ENCODE measurements at places on chromosomes 16 and 17.
A peak's percentile ranks its signal among the peaks of the same experiment; 100 is the strongest.

DNA sequence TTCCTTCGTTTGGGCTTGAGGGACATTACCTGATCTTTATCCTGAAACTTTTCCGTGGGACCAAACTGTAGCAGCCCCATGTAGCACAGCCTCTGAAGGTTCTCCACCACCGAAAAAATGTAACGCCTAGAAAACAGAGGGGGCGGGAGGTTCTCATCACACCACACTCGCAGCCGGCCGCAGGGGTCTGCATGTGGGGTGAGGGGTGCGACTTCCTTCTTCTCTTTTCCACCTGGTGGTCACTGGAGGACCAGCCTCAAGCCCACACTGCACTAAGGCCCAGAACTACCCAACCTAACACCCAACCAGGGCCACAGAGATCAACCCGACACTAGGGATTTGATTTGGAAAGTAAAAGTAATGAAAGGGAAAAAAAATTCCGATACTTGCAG, 57.1 kb downstream of the GTF3C1 start:
- DNase-seq, result no peak

DNA sequence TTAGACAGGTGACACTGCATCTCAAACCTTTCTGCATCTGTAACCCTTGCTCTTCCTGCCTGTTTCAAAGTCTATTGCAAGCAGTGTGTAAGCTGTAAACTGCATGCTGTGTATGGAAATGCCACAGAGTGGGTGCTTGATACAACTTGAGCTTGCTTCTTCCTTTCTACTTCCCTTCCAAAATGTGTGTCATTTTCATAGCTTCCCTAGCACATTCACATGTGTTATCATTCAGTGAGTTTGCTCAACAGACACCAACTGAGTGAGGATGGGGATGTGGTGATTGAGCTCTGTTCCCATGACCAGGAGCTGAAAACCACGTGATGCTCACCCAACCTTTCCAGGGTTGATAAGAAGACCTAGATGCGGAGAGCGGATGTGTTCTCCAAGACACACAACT, 111.1 kb downstream of the VAT1L start:
- peak; percentile 35 for DNase-seq

DNA sequence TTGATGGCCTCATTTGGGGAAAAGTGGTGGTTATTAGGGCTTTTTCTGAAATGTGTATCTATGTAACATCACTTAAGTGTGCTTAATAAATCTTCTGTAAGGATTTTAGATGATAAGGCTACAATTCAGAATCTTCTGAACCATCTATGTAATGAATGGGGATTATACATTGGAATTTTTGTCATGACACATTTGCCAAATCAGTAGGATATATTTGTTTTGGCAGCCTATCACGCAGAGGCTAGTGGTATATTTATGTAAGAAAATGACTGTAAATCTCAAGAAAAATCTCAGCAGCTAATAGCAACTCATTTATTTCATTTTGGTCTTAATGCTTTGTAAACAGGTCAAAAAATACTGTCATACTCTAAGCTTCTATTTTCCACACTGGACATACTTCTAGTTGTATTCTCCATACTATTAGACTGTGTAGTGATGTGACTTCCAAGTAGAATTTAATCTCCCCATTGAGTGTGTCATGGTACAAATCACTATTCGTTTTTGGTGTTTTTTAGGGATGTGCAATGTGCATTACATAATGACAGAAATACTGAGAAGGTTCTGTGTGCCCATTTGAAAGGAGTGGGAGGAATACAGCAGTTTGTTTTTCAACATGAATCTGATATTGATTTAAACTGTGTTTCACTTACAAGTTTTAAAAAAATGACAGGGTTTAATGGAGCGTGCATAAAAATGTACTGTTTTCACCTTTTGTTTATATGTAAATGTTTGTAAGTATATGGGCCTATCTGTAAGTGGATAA, 29.2 kb downstream of the CLUH start:
- no peak for DNase-seq

GRCh38 chr17:74135391-74136167, 67.9 kb upstream of the RPL38 start:
- DNase-seq, result no peak

DNA sequence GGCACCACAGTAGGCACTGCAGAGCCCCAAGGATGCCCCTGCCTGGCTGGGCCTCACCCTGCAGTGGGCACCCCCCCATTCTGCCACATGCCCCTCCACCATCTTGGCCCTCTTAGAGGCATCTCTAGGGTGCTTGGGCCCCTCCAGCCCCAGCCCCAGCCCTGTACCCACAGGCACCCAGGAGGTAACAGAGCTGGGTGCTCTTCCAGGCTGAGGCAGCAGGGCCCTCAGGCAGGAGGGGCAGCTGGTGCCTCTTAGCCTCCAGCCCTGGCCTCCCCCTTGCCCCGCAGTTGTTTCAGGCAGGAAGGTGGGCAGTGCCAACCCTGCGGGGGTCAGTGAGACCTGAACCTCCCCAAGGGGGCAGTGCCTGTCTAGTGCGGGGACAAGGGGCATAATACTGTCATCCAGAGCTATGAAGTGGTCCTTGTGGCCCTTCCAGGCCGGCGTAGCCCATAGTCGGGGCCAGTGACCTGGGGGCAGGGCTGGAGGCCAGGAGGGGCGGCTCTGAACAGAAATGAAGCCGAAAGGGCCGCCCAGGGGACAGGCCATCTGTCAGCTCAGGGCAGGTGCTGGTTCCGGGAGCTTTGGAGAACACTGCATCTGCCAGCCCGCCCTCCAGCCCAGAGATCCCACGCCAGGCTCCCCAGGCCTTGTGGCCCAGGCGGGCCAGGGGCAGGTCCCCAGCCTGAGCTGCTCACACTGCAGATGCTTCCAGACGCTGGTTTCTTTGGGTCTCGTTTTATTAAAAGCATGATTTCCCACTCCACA, 4.9 kb upstream of the AATK start:
- DNase-seq, result no peak

GRCh38 chr17:33980193-33980592, 274.9 kb upstream of the CCL2 start:
- peak; percentile 40 for DNase-seq

DNA sequence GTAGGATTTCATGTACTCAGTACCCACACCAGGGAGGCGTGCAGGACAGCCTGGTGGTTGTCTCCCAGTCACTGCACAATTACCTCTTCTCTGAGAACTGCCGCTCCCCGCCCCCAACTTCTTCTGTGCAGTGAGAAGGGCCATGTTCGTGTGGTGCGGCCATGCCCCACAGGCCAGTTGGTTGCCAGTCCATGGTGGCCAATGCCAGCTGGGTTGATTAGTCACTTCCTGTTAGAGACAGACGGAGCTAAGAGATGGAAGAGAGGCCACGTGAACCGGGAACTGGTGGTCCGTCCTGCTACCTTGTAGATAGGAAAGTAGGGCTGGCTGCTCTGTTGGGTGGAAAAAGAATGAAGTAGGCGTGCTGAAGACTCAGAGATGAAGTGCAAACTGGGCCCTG, 206.5 kb downstream of the ABCC12 start:
- no peak for DNase-seq

DNA sequence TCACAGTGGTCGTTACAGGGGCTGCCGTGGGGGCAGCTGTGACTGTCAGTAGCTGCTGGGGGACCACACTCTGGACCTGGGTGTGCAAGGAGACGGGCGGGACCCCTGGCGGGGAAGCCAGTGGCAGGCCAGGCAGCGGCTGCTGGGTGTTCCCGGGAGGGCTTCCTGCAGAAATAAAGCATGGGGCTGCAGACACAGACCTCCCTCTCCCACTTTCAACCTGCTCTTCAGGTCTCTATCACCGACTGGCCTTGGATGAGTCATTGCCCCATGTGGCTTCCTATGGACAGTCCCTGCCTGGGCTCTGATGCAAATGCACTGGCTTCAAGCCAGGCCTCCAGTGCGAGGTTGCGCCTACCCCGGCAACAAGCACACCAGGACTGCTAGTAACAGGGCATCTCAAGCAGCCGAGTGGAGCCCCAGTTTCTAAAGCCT, 17.2 kb downstream of the SREBF1 start:
- peak; percentile 80 for DNase-seq

DNA sequence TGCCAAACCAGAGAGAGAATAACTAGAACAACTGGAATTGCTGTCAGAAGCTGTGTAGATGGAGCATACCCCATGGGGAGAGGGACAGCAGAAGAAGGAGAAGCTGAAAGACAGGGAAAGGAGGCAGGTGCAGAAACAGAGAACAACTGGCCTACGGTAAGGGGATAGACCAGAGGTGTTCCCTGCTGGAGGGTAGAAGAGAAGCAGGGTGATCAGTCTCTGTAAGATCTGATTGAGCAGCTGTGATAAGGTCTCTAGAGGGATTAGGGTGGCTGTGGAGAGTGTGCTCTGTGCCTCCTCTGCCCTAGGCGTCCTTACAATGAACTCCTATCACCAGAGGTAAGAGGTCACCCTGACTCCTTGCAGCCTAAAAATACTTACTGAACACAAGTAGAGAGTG, 30.4 kb upstream of the HS3ST3B1 start:
- no peak for DNase-seq

GRCh38 chr17:79045001-79045729, 21.2 kb downstream of the C1QTNF1 start:
- no peak for DNase-seq

- no peak for DNase-seq
These were observed 5.3 kb downstream of the ARHGDIA start for GRCh38 chr17:81865733-81866439.

- no peak for DNase-seq
These were observed 34.8 kb upstream of the CIBAR2 start for GRCh38 chr16:85146922-85147651.

DNA sequence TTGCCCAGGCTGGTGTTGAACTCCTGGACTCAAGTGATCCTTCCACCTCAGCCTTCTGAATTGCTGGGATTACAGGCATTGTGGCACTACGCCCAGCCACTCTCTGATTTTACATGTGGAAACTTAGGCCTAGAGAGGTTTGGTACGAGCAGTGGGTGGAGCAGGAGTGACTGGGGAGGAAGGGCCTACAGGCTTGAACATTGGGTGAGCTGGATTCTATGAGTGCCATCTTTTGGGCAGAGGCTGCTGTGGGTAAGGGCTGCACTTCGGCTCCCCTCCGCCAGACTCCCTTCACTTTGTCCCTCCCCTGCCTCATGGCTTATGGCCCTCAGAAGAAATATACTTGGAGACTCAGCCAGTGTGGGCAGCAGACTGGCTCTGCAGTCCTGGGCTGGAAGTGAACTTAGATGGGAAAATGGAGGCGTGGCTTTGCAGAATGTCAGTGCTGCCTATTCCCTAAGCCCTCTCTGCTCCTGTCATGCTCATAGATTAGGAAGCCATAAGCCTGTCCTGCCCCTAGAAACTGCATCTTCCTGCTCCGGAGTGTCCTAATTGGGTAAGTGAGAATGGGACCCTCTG, 9.5 kb upstream of the MRC2 start:
- no peak for DNase-seq

DNA sequence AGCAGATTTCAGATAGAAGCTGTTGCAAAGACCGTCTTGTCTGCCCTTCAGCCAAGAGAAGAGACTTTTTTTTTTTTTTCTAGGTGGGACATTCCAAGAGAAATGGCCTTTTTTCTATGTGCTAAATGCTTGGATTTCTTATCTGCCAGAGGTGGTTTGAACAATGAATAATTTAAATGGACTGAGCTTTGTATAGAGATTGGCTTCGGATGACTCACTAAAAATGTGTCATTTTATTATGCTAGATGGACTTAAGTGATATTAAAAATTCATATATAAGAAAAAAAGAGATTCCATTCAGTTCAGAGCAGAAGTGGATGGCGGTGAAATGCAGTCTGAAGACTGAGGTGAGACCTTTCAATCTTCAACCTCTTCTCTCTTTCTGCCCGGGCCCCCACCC, 58.4 kb downstream of the MEAK7 start:
- DNase-seq, result no peak

DNA sequence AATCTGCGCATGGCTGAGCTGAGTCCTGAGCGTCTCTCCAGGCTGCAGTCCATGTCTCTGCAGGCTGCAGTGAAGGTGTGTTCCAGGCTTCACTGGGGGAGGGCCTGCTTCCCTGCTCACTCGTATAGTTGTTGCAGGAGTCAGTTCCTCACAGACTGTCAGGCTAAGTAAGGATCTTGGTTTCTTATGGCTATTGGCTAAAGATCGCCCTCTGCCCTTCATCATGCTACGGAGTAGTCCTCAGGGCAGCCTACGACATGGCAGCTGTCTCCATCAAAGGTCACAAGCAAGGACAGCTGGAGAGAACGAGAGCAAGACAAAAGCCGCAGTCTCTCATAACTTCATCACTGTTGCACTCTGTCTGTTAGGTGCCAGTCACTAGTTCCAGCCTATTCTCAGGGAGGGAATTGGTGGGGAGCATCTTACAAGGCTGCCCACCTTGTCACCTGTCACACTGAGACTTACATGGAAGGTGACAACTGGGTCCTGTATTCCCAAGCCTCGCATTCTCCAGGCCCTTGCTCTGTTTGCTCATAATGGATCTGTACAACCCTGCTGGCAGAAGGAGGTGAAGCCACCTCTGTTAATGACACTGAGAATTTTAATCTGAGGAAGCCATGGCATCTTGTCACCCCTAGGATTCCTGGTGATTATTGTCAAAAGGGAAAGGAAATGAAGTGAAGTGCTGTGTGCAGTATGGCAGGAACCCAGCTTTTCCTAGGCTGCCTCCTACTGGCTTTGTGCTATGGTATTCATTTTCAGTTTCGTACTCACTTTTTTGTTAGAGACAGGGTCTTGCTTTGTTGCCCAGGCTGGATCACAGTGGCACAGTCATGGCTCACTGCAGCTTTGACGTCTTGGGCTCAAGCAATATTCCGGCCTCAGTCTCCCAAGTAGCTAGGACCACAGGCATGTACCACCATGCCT, 43.4 kb downstream of the MFSD11 start:
- no peak for DNase-seq

- DNase-seq, result no peak
These were observed 4.5 kb downstream of the AKAP10 start for GRCh38 chr17:19973156-19973555.

- DNase-seq, result no peak
These were observed 157.5 kb upstream of the CACNG5 start for GRCh38 chr17:66677201-66677981.

DNA sequence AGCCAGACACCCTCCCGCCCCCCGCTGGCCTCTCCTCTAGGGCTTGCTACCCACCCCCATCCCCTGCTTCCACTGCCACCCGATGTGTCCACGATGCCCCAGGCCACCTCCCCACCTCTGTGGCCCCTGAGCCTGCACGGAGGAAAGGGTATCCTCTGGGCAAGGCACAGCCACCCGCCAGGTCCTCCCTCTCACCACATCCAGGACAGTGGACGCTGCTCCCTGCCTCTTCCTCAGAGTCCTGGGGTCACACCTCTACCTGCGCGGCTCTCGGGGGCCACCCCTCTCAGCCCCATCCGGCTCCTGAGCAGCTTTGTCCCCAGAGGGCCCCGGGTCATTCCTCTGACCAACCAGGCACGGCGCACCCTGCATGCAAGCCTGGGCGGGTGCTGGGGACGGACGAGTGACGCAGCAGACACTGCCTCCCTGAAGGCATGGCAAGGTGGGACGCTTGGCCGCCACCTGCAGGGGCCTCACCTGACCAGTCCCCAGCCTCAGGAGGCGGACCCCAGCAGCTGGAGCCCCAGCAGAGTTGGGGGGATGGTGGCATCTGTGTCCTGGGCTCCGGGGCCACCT, 24.8 kb downstream of the FLYWCH1 start:
- no peak for DNase-seq

Data from suppressor macrophage (primary cell).